Left cardiac atrium (tissue), 4 donors: ENCODE measurements at places on chromosomes 4 and X. TPM values are rescaled to one million over a fixed set of nuclear protein-coding genes. Genes with fewer than 3 reads are reported as not detected.

TGIF2LX gene
- total RNA-seq: not detected

DNA sequence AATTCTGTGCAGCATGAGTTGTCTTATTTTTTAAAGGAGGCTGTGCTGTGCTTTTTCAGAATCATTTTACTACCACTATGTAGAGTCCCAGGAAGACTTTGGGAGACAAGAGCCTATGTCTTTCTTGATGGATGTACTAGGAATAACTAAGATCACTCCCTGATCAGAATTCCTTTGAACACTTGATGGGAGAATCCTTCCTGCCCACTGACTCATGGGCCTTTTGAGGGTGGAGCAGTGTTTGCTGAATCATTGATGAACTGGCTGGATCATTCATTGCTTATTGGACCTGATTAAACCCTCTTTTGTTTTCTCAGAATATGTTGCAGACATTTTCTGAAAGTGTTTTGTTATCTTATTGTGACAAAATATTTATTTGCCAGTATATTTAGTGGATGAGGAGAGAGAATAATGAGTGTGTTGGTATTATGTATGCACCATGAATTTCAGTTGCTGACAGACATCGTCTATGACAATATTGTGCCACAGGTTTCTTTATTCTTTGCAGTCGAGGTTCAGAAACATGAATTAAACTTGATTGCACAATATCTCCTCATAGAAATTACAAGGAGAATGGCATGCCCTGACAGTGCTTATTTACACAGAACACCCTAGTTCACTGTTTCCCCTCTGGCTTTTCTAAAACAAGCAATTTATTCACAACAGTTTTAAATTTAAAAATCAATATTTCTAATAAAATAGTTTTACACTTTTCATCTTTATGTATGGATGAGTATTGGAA, 36.3 kb downstream of the POU4F2 start:
- no peak for DNase-seq

DNA sequence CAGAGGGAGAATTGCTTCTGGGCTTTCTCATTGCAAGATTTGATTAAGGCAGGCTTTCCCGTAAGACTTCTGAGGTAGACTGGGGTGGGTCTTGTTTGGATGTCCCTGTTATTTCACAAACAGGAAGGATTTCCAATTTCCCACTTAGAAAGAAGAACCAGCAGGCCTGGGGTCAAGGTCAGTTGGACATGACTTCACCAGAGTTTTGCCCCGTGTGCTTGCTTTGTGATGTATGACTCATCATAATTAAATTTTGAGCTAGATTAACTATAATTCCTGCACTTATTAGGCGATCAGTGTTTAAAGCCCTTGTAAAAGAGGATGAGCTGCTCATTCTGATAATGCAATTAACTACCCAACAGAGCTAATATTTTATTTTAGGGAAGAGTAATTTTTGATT, 32.8 kb upstream of the ARHGAP36 start:
- DNase-seq: no peak

DNA sequence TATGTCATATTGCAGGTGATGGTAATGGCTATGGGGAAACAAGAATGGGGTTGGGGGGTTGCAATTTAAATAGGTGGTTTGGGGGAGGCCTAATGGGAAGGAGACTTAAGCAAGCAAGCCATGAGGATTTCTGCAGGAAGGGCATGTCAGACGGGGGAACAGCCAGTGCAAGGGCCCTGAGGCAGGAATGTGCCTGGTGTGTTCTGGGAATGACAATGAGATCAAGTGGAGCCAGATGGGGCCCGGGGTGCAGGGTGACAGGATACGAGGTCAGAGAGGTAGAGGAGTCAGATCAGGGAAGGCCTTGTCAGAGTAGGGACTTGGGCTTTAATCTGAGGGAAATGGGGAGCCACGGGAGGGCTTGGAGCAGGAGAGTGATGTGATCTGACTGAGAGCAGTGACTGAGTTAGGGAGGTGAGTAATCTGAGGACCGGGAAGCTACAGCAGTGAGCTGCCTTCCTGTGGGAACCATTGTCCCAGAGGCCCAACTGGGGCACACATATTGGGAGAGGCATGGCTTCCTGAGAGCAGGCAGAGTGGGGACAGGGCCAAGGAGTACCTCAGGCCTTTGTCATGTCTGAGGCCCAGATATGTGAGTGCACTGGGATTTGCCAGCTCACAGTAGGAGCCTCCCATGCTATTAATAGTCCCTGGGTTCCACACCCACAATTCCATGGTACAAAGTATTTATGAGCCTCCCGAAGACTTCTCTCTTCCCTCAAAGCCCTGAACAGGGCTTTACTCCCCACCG, 139.8 kb downstream of the BCOR start:
- peak; percentile 31 for DNase-seq

DNA sequence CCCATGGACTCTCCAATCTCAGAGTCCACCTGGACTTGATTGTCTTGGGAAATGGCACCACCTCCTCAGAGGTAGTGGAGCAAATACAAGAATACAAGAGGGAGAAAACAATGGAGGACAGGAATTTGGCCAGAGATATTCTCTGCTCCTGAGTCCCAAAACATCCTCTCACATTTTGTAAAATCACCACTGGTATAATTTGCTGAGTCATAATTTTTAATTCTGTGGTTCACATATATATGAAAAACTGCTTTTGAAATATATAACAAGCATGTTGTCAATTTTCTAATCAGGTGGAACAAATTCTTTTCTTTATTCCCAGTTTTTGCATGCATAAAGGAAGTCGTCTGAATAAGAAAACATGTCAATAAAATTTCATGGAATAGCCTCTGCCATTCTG, 356.1 kb downstream of the AFF2 start:
- no peak for DNase-seq

DNA sequence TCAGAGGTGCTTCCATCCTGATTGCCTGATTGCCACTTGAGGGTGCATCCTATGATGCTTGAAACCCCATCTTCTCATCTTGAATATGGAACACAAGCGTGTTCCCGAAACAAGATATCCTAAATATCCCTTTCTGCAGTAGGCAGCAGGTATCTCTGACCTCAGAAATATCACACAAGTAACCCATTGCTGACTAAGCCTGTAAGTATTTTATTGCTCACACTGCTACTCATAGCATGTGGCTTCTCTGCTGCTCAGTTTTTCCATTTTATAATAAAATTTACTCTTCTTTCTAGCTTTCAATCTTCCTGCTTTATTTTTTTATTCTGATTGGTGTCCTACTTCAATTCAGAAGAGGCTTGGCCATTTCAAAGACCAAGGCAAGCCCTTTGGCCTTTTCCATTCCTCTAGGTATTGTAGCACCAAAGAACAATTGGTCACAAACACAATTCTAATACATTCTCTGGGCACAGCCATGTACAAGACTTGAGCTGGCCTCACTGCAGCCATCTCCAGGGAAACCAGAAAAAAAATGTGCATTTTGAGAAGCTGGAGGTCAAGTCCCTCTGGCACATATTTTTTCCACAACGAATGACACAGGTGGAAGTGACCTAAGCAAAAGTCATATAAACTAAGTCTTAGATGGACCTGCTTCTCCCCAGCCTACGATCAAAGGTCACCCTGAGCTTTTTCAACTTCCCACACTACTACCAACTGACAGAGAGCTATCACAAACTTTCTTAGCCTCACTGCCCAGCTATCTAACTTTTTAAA, 107.0 kb downstream of the OR13H1 start:
- DNase-seq: no peak

DNA sequence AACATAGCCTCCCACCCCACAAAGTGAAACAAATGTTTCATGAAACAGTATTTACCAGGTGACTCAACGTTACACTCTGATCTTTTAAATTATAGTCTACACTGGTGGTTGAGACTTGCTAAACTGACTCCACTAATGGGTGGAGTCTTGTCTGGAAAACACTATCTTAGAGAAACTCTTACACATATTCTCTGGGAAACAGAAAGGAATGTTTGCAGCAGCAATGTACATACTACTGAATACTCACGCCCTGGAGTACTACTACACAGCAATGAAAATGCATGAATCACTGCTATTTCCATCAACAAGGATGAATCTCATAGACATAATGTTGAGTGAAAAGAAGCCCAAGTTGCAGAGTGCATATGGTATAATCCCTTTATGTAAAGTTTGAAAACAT, 208.5 kb upstream of the IGFBP7 start:
- no peak for DNase-seq

- DNase-seq: no peak
Measured at GRCh38 chr4:2691313-2691712, 64.8 kb downstream of the TNIP2 start.

DNA sequence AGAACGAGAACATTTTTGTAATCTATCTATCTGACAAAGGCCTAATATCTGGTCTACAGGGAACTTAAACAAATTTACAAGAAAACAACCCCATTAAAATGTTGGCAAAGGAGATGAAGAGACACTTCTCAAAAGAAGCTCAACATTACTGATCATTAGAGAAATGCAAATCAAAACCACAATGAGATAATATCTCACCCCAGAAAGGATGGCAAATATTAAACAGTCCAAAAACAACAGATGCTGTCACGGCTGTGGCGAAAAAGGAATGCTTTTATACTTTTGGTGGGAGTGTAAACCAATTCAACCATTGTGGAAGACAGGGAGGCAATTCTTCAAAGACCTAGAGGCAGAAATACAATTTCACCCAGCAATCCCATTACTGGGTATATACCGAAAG, 2284.8 kb downstream of the ARAP2 start:
- DNase-seq: no peak

DNA sequence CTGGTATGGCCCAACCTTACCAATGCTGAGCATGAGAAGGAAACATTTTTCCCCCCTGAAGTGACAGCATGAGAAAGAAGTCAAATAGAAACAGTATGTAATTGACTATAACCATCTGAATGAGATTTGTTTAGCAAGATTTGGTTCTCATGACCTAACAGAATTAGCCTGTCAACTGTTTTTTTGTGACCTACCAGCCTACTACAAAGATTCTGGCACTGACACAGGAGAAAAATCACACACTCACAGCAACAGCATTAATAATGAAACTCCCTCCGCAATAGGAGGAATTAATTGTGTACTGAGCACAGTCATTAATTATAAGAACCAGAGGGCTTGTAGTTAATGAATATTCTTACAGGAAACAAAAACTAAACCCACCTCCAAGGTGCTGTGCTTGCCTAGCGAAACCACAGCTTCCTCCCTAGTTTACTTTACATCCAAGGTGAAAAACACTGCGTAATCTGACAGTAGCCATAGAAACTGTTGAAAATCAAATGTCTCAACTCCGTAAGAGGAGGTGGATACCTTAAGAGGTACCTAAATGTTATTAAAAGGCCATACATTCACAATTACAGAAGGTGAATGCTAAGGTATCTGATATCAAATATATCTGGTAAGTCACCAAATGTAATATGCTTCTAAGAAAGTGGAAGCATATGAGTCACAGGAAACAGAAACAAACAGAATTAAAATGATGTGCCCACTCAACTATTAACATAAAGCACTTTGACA, 34.9 kb downstream of the MMRN1 start:
- no peak for DNase-seq

GRCh38 chr4:17241835-17242234, 270.1 kb downstream of the QDPR start:
- DNase-seq: no peak

GRCh38 chr4:75781305-75781704, 56.9 kb downstream of the USO1 start:
- no peak for DNase-seq
